NCI-H345 (cell line): ENCODE measurements at places on chromosomes 7 and 10.

DNA sequence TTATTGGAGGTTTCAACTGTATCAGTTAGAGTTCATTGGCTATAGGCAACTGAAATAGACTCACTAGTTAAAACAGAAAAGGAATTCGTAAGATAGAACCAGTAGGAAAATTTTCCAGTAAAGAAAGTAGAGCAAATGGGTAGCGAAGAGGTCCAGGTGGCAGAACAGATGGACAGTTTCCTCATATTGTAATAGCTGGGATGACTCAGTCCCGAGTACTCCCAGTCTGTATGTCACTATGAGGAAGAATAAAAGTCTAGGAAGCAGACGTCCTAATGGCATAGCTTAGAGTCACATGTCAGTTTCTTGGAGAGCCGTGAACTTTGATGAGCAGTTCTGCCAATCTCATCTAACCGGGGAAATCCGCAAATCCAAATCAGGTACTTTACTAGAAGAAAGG, 95.3 kb downstream of the RNF32 start:
- no peak for DNase-seq

DNA sequence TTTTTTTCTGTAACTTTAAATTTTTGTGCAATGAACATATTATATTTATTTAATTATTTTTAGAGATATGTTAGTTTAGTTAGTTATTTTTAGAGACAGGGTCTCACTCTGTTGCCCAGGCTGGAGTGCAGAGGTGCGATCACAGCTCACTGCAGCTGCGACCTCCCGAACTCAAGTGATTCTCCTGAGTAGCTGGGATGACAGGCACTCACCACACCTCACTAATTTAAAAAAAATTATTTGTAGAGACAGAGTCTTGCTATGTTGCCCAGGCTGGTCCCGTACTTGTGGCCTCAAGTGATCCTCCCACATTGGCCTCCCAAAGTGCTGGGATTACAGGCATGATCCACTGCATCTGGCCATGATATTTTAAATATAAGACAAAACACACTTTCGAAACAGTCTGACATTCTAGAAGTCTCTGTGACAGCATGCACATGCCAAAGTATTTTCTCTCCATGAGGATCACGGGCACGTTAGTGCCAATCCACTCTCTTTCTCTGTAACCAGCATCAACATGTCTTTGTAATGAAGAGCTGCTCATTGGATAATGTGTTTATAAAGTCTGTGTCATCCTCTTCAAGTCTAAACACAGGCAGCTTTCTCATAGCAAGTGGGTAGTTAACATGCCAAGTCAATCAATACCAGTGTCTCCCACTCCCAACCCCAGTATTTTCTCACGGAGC, 137.4 kb downstream of the GLI3 start:
- no peak for DNase-seq

- no peak for DNase-seq
These were observed 78.8 kb upstream of the ANLN start for GRCh38 chr7:36310897-36311296.

GRCh38 chr10:2145491-2145890, 408.2 kb upstream of the ADARB2 start:
- no peak for DNase-seq

- no peak for DNase-seq
These were observed 11.2 kb upstream of the CRYGN start for GRCh38 chr7:151451156-151451555.

DNA sequence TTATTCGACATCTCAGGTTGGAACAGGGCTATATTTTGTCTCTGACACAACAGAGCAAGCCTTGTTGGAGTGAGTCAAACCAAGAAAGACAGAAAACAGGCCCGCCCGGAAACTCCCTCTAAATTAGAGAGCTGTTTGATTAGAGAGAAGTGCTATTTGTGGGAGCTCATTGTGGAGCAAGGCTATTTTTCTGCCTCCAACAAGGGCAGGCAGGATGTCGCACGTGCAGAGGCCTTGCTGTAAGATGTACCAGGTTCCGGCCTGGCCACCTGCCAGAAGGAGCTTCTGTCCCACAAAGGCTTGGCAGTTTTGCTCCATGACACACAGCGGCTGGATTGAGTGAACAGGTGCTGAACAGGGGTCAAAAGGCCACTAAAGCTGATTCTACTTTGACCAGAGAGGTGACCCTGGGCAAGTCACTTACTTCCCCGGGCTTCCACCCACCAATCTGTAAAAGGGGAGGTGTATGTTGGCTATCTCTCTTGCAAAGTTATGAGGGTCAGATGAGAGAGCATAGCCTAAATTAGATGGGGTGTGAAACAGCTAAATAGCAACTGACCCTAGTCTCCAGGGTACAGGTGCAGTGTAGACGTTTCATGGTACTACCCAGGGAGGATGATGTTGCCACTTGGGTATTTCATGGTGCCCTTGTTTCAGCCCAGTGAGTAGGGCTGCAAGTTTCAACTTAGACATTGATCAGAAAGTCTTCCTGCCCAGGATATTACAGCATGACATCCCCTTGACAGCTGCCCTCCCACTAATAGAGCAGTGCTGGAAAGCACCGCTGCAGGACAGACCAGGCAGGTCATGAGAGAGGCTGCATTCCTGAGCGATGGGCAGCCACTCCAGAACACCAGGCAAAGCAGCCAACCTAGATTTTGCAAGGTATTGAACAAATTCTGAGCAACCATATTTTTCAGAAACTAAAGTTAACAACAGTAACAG, 62.0 kb downstream of the VSTM4 start:
- DNase-seq = no peak

DNA sequence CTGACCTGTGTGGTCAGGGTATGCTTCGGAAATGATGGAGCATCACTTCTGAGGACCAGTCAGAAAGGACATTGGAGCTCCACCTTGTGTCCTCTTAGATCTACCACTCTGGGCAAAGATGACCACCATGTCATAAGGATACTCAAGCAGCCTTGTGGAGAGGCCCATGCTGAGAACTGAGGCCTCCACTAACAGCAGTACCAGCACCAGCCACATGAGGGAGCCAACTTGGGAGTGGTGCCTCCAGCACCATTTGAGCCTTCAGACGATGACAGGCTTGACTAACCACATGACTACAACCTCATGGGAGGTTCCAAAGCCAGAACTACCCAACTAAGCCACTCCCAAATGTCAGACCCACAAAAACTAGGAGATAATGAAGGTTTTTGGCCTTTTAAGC, 116.0 kb downstream of the NPTX2 start:
- peak; percentile 27 for DNase-seq

DNA sequence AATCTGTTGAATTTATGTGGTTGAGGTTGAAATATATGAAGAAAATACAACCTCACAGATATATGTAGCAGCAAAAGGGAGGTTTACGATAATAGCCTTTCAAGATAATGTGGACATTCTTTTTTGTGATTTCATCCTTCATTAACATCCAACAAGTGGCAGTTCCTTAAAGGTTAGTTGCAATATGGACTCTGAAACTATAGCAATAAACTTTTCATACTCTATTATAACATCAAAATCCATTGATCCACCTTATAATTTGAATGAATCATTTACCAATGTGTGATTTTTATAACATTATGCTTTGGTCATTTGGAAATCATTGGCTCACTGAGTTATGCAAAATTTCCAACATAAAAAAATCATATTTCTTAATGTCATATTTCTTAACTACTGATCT, 200.8 kb upstream of the CSTF2T start:
- no peak for DNase-seq

GRCh38 chr7:22373911-22374310, 17.0 kb upstream of the RAPGEF5 start:
- DNase-seq = no peak

DNA sequence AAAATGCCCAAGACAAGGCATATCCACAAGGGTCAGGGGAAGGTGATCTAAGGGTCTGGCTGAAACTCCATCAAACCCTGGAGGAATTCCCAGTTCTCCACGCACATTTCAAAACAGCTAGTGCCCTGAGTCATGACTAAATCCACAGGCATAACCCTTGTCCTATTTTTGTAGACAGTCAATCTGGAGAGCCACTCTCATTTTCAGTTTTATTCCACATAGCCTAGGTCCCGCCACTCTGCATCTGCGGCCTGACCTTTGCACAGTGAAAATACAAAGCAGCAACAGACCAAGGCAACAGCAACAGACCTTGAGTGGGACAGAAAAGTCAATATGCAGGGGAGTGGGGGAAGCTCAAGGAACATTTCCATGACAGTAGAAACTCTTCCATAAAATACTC, 201.4 kb upstream of the NPVF start:
- no peak for DNase-seq

GRCh38 chr10:122669842-122670241, 29.8 kb downstream of the C10orf120 start:
- DNase-seq = no peak

DNA sequence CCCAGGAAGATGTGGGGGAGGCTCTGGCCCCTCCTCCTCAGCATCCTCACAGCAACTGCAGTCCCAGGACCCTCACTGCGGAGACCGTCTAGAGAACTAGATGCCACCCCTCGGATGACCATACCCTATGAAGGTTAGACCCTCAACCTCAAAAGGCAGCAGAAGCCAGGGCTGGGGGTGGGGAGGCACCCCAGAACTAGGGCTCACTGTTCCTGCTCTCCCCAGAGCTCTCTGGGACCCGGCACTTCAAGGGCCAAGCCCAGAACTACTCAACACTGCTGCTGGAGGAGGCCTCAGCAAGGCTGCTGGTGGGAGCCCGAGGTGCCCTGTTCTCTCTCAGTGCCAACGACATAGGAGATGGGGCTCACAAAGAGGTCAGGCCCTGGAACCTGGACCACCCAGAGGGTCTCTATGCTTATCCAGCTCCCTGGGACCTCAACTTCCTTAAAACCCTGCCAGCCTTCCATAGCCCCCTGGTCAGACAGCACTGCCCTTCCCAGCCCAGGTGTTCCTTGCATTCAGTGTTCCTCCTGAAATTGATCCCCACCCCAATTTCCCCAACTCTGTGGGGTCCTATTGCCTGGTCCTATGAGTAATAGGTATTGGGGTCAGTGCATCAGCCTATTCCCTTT, 3.7 kb downstream of the SEMA4G start:
- no peak for DNase-seq

DNA sequence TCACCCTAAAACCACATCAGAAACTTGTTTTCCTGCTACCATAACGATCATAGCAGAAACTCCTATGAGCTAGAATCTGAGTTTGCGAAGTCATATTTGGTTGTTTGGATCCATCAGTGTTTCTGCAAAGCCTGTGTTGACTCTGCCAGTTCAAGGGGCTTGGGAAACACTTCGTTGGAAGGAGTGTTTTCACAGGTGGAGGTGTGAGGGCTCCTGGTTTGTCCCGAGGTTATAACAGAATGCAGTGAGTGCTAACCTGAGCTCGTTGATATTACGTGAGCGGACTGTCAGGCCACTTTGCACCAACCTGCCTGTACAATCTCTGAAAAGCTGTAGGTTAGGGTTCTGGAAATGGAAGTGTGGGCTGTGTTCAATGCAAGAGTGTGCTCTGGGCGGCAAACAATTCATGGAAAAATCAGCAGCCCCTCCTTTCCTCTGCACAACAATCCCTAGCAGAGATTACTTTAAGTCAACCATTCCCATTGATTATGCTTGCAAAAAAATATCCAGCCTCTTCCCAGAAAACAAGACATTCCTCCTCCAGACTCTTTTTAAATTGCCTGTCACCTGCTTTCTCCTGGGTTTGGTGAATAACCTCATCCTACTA, 622.0 kb downstream of the TYW1 start:
- DNase-seq = peak; percentile 55

DNA sequence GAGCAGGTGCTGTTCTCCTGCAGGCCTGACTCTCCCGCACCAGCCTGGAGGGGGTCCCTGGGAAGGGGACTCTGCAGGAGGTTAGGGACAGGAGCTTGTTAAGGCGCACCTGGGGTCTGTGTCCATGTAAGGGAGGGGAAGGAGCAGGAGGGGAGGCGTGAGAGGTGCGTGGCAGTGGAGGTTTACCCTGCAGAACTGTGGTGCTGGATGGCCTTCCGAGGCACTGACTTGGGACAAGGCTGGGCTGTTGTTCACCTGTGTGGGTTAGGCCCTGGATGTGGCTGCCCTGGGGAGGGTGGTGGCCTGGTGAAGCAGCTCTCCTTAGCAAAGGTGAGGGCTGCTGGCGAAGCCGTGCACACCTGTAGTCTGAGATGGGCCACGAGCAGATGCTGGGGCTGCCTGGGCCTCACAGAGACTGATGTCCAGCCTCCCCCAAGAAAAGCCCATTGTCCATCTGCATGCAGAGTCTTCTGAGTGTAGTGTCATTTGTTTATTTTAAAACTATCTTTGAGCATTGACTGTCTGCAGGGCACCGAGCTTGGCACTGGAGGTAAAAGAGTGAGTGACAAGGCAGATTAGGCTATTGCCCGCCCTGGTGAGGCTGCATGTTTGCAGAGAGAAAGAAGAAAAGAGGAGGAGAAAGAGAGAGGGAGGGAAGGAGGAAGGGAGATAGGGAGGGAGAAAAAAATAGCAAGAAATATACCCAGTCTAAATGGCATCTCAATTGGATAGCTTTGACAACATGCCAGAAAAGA, 225.3 kb downstream of the GLRX3 start:
- DNase-seq = no peak

DNA sequence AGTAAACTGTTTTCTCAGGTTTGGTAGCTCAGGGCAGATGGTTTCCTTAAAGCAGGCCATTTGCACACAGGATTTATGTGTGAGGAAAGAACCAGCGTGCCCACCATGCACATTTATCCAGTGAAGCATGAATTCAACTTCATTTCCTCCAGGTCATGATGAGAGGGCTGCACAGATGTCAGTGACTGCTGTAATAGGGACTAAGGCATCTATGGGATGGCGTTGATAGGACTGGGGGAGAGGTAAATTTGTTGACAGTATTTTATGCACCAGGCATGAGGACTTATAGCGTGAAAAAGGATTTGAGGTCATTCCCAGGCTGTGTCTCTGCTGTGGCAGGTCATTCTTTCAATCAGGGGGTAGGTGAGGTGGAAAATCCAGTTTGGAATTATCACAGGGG, 302.9 kb downstream of the XPNPEP1 start:
- no peak for DNase-seq

DNA sequence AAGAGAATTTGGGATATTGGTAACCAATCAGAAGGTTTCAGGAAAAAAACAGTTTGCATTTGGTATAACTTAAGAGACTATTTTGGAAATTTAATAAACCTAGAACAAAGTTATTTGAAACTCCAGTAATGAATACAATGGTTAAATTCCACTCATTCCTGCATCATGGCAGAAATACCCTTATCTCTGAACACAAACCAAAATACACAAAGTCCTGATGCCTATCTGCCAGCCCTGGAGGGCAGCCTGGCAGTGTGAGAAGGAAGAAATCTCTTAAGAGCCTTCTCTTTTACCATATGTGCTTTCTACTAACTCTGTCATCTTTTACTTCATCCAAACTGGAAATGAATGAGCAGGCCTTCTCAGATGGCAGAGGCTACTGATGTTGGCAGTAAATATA, 147.1 kb upstream of the LYZL1 start:
- no peak for DNase-seq
